ENCODE measurements at places on chromosomes 3 and 15.

DNA sequence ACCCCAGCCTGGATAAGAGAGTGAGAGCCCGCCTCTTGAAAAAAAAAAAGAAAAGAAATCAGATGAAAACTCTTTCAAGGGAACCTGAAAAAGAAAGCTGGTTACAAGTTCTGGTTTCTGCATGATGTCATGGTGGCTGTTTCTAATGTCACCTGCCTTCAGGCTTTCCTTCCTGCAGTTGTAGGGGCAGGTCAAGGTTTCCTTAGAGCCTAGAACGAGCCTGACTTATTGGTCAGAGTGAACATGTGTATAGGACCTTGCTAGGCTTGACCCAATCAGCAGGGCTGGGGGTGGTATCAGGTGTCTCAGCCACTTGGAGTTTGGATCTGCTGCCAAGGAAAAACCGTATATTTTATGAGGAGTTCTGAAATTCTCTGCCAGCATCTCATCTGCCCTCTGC is 3.8 kb downstream of the IVD start:
- DNase-seq, result no peak

GRCh38 chr3:23863060-23863459 is 53.7 kb downstream of the NKIRAS1 start:
- no peak for DNase-seq

DNA sequence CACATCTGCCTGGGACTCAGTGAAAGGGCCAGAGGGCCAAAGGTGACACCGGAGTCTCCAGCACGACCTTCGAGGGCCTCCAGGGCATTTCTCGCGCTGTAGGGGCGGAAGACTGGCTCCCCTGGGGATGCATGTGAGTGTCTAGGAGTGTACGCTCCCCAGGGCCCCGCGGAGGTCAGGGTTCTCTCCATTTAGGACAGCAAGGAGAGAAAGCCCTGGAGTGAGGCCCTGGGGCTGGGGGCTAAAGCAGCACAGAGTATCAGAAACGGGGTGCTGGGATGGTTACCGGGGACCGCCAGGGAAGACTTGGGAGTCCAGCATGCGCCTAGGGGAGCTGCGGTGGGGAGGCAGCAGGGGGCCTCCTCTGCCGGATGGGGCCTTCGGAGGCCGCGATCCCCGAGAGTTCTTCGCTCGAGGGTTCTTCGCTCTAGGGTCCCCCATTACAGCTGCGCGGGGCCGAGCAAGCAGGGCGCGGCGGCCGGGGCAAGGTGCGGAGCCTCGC is 595 bp upstream of the APBA2 start:
- no peak for DNase-seq

- no peak for DNase-seq
Observed at GRCh38 chr15:84833447-84834228, 16.5 kb downstream of the ALPK3 start.

- DNase-seq, result no peak
Observed at GRCh38 chr3:197801891-197802778, 11.1 kb downstream of the LRCH3 start.

DNA sequence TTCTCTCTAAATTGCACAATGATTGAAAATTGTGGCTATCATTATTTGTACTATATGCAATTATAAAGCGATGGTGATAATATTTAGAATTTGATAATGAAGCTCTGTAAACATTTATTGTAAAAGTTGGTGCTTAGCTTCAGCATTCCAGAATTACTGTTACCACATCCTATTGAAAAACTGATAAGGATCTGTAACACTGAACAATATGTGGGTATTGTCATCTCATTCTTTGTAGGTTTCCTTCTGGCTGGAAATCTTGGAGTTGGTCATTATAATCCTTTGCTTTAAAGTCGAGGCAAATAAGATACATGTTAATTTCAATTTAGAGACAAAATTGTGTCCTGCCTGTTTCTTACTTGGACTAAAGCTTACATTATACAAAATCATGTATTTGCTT is 323.4 kb upstream of the GOLIM4 start:
- no peak for DNase-seq

DNA sequence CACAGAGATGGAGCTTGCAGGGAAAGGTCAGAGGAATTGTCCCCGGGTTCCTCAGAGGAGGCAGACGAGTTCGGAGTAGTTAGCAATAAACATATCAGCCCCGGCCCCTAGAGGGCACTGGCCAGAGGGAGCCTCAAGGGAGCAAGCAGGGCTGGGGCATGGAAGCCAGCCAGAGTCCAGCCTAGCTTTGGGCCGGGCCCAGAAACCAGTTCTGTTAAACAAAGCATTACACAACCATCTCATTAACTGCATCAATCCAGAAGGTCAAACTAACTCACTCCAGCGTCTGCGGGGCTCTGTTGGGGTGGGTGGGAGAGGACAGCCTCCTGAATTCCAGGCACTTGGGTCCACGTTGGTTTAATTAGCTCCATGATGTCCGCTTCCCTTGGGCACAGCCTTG is 41.0 kb upstream of the IREB2 start:
- DNase-seq, result no peak

DNA sequence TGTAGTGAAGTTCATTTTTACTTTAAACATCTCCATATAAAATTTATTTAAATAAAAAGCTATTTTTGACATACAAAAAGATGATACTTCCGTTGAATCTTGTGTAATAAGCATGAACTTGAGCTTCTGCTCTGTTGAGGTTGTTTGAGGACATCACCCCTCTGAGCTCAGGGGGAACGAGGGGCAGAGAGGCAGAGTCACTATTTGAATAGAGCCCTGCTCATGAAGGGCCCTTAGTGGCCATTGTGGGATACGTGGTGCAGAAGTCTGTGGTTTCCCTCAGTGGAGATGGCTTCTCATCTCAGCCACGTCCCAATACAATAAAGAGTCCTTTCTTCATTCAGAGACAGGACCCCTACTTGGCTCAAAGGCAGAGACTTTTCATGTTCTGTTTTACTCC is 10.6 kb downstream of the CEMIP start:
- DNase-seq, result no peak

GRCh38 chr3:125213364-125213755 is 812 bp upstream of the SLC12A8 start:
- no peak for DNase-seq

DNA sequence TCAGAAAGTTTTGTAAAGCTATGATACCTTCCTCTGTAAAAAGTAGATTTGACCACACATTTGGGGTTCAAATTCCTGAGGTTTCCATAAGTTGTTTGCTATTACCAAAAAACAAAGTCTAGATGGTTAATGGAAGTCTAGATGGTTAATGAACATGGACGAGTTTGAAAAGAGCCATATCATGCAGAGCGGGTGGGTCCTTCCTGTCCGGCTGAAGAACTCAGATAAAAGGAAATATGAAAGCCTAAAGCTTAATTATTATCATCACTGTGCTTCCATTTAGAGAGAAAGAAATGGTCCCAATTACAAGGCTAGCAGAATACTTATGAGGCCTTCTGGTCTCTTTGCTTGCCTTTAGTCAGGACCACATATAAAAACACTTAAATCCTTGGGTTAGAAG is 132.1 kb upstream of the SATB1 start:
- no peak for DNase-seq

DNA sequence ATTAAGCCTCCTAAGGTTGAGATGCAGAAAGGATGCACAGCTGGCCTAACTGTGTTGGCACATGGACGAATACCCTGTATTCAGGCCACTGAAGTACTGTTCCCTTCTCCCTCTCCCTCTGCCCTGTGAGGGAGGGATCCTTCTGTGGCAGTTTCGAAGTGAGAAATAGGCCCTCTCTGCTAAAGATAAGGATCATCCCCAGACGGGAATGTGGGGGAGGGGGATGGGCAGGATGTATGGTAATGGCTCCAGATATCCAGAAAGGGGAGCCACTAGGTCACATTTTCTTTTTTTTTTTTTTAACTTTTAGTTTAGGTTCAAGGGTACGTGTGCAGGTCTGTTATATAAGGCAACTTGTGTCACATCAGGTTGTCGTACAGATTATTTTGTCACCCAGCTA is 463.1 kb downstream of the TBL1XR1 start:
- DNase-seq, result no peak

DNA sequence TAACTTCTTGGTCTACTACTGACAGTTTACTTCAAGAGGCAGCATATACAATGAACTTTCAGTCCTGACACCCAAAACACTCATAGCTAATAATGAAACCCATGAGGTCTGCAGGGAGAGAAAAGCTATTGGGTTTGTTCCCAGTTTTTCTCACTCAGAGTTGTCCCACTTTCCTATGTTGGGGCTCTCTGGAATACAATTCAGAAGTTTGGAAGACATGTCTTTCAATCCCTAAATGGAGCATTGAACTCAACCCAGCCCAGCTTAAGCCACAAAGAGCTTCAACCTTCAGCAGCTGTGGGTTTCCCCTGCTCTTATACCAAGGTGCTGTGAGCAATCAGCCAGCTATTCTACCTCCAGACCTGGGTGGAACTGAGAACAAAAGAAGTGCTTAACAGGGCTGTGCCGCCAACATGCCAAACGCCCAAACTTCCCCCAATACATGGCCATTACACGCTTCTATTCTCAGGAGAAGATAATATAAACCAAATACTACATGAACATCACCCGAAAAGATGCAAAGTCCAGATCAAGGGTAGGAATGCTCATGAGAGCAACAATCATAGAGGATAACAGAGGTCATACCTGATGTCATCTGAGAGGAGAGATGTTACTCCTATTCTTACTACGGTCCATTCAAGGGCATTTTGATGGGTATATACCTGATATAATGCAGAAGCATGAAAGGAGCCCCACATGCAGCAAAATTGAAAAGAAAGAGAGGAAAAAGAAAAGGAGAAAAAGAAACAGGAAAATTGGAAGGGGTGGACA is 131.2 kb upstream of the TGFBR2 start:
- DNase-seq, result no peak

DNA sequence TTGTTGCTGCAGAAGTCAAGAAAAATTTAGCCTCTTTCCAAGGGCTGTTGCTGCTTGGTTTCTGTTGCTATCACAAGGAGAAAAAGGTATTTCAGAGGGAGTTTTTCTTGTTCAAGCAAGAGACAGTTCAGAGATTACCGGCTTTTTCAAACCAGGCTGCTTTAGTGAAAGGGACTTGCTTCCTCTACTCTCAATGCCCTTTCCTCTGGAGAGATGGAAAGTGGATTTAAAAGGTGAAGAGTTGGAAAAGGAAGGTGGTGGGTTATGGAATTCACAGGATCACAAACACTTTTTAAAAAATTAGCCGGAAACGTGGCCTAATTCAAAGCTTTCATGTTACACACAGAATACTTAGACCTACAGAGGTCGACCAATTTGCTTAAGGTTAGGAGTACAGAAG is 1.1 kb downstream of the PARP6 start:
- DNase-seq, result no peak

- no peak for DNase-seq
Observed at GRCh38 chr15:22992024-22992326, 11.8 kb upstream of the CYFIP1 start.

- no peak for DNase-seq
Observed at GRCh38 chr3:180571831-180572598, 29.9 kb upstream of the TTC14 start.

DNA sequence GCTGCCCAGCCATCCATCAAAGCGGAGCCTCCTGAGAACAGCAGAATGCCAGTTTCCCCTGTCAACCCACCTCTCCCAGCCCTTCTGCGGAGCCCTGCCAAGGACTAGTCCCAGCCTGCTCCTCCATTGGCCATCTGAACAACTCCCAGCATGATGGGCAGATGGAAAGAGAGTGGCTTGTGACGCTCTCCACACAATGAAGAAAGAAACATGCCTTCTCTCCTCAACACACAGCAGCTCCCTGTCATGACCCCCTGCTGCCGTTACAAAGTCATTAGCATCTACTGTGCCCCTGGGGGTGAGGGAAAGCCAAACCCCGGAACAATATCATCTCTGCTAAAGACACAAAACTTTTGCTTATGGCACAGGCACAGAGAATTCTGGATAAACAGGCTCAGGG is 33.6 kb downstream of the MECOM start:
- no peak for DNase-seq

GRCh38 chr3:16888785-16889607 is 4.2 kb downstream of the PLCL2 start:
- DNase-seq, result no peak

DNA sequence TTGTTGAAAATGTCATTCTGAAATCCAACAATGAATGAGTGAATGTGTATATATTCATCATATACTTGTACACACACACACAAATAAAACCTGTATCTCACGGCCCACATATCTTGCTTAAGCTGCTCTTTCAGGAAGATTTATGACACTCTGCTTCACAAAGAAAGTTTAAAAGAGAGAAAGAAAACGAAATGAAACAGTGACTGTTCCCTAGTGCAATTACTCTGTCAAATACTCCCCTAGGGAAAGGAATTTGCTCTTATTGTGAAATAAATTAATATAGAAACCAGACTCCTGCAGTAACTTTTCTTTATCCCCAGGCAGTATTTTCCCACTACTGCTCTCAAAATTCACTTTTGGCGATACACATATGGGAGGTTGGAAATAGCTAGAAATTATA is 329.1 kb downstream of the VPS13C start:
- no peak for DNase-seq

GRCh38 chr15:75206006-75206405 is 4.3 kb downstream of the C15orf39 start:
- DNase-seq, result no peak

GRCh38 chr3:168269001-168269400 is 173.3 kb upstream of the GOLIM4 start:
- no peak for DNase-seq

GRCh38 chr3:151322511-151322910 is 5.9 kb upstream of the GPR87 start:
- no peak for DNase-seq

DNA sequence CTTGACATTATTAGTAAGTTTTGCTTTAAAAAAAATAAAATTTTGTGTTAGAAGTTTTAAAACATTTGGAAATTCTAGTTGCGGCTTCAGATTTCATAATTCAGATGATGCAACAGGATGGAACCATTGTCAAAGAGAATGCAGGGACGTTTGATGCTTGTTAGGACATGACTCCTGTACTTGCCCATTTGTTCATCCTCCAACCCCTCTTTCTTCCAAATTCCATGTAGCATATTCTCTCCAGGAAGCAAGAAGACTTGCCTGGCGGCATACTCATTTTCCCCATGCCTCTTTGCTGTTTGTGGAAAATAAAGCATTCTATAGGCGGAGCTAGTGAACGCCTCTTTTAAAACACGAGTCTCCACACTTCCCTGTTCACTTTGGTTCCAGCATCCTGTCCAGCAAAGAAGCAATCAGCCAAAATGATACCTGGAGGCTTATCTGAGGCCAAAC is at the start of gene CSTA:
CSTA (plus strand) TSS at position 378 of the 453 bp plus-strand sequence; CDS start at position 423, 45 bp downstream.
- DNase-seq, result no peak

- DNase-seq, result no peak
Observed at GRCh38 chr3:51946796-51947195, 4.6 kb downstream of the PARP3 start.

DNA sequence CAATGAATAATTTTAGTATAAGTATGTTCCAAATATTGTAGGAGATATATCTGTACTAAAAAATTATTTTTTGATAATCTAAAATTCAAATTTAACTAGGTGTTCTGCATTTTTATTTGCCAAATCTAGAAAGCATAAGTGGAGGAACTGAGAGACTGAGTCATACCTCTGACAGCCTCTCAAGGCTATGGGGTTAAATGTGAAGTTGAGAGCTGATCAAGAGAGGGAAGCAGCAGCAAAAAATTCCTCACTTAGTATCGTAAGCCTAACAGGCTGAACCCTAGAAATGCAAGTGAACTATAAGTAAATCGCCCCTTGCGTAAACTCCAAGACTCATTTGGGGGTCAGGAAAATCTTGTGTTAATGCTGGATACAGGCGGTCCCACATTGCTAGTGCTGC is 12.8 kb upstream of the TOPAZ1 start:
- no peak for DNase-seq

Measured in stimulated activated CD4-positive, alpha-beta T cell treated with anti-CD3 and anti-CD28 coated beads, Interleukin-1b, Interleukin-23, amount 100 ng/mL, for 1 hour (primary cell).